A549 treated with RU486 at 1 μM for 4 hours (cell line): ENCODE measurements at places on chromosomes 7 and 10. TPM values are rescaled to one million over a fixed set of nuclear protein-coding genes. Genes with fewer than 3 reads are reported as not detected.

H2BK1 gene
- total RNA-seq = not detected in 5 replicates

LHFPL3 gene
- not detected in 5 replicates for total RNA-seq

PNLIPRP1 gene
- total RNA-seq = not detected in 5 replicates

LRIT1 gene
- not detected in 5 replicates for total RNA-seq
